ENCODE measurements at places on chromosomes 13 and 19.

DNA sequence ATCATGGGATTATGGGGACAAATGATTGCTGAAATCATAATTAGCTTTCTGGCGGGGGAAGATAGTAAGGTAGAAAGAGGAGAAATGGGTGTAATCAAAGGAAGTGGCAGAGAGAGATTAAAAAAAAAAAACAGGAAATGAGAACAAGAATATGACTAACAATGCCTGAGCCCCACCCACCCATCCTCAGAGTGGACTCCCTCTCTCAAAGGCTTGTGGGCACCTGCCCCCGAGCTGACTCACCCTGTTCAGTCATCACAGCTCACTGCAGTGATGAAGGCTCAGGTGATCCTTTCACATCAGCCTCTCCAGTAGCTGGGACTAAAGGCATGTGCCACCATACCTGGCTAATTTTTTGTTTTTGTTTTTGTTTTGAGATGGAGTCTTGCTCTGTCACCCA lies 26.4 kb upstream of the TPT1 start:
- DNase-seq = no peak

DNA sequence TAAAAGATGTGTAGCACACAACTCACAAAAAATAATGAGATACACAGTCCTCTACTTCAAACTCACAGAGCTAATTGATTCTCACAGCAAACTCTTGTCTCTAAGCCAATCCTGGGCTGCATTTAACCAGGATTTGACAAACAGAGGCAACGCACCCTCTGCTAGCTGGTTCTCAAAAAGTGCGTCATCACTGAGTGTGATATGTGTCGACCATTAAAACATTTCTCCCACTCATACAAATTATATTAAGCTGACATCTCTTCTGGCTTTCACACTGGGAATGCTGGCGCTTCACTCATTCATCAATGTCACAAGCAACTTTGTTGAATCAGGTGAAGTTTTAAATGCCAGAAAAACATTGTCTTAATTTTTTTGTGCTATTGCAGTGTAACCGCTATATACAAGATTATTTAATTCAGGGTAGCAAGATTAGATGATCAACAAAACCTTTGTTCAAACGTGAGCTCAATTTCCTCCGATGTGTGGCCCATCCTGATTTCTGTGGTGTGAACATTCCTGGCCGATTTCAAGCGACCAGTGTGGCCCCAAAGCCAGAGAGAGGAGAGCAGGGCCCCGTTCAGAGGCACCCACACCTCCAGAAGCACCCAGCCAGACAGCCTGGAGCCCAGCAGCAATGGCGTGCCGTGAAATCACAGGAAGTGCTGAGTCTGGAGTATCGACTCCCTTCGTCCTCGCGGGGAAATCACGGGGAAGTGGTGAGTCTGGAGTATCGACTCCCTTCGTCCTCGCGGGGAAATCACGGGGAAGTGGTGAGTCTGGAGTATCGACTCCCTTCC lies 49.4 kb downstream of the RASA3 start:
- DNase-seq = no peak

- no peak for DNase-seq
Measured at GRCh38 chr13:113493315-113493951, 2.9 kb upstream of the DCUN1D2 start.

- no peak for DNase-seq
Measured at GRCh38 chr19:18386543-18387271, 749 bp downstream of the GDF15 start.

DNA sequence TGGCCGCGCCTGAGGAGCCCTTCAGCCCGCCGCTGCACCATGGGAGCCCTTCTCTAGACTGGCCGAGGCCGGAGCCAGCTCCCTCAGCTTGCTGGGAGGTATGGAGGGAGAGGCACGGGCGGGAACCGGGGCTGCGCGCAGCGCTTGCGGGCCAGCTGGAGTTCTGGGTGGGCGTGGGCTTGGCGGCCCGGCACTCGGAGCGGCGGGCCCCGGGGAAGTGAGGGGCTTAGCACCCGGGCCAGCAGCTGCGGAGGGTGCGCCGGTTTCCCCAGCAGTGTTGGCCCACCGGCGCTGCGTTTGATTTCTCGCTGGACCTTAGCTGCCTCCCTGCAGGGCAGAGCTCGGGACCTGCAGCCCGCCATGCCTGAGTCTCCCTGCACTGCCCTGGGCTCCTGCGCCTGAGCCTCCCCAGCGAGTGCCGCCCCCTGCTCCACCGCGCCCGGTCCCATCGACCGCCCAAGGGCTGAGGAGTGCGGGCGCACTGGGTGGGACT lies 1890.0 kb upstream of the PCDH20 start:
- DNase-seq = no peak

- DNase-seq = no peak
Measured at GRCh38 chr13:97388373-97388772, 45.6 kb upstream of the RAP2A start.

GRCh38 chr19:45791744-45792469 lies 738 bp downstream of the DMWD start:
- DNase-seq = no peak

GRCh38 chr19:620166-620862 lies 13.0 kb downstream of the POLRMT start:
- DNase-seq = no peak

DNA sequence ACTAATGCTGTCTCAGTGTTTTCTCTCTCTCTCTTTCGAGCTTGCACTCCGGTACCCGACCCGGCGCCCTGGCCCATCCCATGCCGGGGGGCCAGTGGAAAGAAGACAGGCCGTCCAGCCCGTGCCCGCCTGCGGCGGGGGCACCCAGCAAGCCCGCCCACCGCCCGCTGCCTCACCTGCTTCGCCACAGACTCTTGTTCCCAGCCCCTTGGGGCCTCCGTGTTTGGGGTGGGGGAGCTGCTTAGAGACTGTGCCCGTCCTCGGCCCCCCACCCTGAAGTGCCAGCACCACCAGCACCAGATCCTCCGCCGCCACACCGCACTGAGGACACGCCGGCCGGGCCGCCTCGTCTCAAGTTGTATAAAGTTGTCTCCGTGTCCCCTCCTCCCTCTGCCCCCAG lies 2.4 kb downstream of the LENG9 start:
- DNase-seq = no peak

GRCh38 chr19:30778061-30778460 lies 405.9 kb downstream of the ZNF536 start:
- DNase-seq = no peak

GRCh38 chr13:40063703-40064102 lies 408.2 kb downstream of the COG6 start:
- no peak for DNase-seq

- DNase-seq = no peak
Measured at GRCh38 chr13:37446503-37446902, 152.1 kb downstream of the POSTN start.

GRCh38 chr13:40592035-40592434 lies 74.4 kb downstream of the FOXO1 start:
- no peak for DNase-seq

DNA sequence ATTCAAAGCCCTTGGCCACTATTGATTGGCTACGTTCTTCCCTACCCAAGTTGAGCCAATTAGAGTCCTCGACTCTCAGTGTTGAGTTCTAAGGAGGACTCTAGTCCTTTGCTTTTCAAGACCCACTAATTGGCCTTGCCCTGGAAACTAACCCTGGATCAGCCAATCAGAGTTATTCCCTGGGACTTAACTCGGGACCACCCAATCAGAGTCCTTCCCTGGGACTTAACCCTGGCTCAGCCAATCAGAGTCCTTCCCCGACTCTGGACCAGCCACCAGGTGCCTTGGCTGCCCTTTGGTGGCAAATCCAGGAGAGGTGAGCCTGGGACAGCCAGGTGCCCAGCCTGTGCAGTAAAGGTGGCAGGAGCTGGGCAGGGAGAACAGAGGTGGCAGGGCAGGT lies 28.7 kb downstream of the ATP8B3 start:
- no peak for DNase-seq

DNA sequence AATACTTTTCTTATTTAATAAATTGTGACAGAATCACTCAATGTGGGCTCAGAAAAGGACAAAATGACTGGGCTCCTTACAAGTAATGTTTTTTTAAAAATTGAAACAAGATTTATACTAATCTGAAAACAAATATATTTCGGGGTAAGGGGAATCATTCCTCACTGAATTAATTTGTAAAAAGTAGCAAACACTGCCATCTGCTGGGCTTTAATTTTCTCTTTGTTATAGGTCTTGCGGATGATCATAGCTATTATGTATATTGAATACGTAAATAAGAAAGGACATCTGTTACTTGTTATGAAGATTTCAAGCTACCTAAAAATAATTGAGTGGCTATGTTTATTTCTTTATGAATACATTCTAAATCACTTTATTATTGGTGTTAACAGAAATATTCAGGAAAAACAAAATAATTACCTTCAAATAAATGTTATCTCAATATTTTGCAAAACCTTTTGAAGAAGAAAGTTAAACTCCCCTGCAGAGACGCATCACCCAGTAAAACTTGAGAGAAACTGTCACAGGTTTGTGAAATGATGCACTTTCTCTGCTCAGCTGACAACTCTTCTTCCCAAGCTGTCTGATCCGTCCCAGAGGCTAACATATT lies 17.8 kb upstream of the ENOX1 start:
- DNase-seq = no peak

- DNase-seq = no peak
Measured at GRCh38 chr19:8320564-8321066, 560 bp downstream of the NDUFA7 start.

All from breast epithelium (tissue), 4 donors.